ENCODE measurements at places on chromosomes 3 and 15. TPM values are rescaled to one million over a fixed set of nuclear protein-coding genes. Genes with fewer than 3 reads are reported as not detected.

The COPS2 gene
- 44.0 TPM for total RNA-seq

The CAMP gene
- not detected for total RNA-seq

The CLSTN2 gene
- 0.05 TPM for total RNA-seq

The SSUH2 gene
- total RNA-seq: not detected

The TERC gene
- 146 TPM for total RNA-seq

The BLM gene
- 9.8 TPM for total RNA-seq

The SAMMSON gene
- total RNA-seq: not detected

The ILDR1 gene
- total RNA-seq: not detected

The SLC28A2 gene
- not detected for total RNA-seq

The VWA5B2 gene
- not detected for total RNA-seq

The JMJD7 gene
- 8.9 TPM for total RNA-seq

The SAXO2 gene
- 2.7 TPM for total RNA-seq

Measured in mammary microvascular endothelial cell (primary cell).